Activated T-cell treated with anti-CD3 and anti-CD28 coated beads, Interleukin-2, amount 50 U/mL, for 1 hour (primary cell): ENCODE measurements at places on chromosomes 12 and 14.

DNA sequence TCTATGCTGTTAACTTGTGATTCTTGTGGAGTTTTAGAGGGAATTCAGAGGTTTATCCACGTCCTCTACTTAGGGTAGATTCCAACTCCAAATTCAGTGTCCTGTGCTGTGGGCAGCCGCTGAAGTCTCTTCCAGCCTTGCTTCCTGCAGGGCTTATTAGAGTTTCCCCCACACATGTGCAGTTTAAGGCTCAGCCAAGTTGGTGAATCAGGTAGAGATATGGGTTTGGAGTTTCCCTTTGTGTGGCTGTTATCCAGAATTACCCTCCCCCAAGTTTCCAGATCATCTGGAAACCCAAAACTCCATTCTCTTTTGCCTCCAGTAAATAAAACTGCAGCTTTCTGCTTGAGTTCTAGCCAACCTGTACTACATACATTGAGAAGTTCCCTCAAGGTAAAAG is 853.7 kb downstream of the GALC start:
- no peak for DNase-seq

DNA sequence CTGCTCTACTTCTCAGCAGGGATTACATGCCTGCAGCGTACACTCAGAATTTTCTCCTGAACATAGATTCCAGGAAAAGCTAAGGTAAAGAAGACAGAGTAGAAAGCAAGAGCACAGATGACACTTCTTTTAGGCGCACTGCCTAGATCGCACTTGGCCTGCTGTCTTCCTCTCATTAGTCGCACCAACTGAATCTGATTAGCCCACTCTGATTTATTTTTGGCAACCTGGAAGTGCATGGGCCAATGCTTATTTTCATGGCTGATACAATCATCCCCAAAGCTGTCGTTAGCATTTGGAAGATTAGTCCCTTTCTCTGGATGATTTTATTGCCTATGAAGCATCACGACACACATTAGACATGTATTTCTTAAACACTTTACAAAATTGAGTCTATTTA is 152.5 kb downstream of the PTPRO start:
- no peak for DNase-seq

- no peak for DNase-seq
Observed at GRCh38 chr14:94322648-94323570, at the start of gene SERPINA6. Gene SERPINA6 (minus strand): TSS chr14:94323336. CDS start chr14:94314648, 8,688 bp downstream.

DNA sequence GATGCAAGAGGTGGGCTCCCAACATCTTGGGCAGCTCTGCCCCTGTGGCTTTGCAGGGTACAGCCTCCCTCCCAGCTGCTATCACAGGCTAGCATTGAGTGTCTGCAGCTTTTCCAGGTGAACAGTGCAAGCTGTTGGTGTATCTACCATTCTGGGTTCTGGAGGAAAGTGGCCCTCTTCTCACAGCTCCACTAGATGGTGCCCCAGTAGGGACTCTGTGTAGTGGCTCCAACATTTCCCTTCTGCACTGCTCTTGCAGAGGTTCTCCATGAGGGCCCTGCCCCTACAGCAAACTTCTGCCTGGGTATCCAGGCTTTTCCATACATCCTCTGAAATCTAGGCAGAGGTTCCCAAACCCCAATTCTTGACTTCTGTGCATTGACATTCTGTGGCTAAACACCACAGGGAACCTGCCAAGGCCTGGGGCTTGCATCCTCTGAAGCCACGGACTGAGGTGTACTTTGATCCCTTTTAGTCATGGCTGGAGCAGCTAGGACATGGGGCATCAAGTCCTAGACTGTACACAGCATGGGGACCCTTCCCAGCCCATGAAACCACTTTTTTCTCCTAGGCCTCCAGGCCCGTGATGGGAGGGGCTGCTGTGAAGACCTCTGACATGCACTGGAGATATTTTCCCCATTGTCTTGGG is 24.0 kb upstream of the SLC38A1 start:
- DNase-seq: no peak

DNA sequence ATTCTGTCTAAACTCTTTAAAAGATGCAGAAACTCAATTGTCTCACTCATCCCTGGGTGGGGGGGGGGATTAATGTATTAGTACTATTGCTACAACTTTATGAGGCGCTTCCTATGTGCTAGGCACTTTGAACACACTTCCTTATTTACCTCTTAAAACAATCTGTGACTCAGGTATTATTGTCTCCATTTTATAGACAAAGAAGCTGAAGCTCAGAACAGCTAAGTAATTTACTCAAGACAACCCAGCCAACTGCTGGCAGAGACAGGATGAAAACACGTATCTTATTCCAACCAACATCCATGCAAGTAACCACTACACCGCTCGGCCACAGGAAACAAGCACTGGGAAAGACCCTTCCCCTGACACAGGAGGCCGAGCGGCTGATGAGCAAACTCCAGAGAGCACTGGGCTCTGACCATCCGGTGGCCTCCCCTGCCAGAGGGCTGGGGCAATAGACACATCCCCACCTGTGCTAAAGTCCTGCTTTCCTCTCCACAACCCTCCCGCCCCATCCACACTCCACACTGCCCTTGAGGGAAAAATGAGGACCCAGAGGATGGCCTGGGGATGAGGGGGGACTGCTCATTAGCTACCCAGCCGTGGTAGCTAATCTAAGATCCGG is 244.2 kb downstream of the DPF3 start:
- DNase-seq: no peak

DNA sequence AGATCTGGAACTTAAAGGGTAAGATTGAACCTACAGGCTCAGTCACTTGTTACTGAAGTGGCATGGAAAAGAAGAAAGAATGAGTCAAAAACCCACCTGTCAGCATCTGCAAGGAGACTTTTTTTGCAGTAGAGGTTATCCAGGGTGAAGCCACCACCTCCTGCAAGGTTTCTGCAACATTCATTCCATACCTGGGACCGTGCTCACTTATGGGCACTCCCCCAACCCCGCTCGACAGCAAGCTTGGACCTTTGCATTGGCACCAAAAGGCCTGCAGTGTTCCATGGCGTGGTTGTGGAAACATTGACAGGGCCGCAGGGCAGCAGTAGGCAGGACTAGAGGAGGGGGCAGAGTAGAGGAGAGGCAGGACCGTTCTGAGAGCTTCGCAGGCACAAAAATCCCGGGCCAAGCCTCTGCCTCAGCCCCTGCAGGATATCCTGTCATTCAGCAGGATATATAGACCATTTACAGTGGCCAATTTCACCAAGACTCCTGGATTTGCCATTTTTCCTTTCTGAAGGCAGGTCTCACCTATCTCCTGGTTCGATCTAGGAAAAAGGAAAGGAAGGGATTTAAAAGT is at the start of gene STAB2:
TSS of gene STAB2 (plus strand) at position 483 of the 580 bp plus-strand sequence. CDS start 204 bp downstream, outside the sequence.
- no peak for DNase-seq

- DNase-seq: no peak
Observed at GRCh38 chr14:106840258-106840657, 1313.9 kb downstream of the TMEM121 start.

GRCh38 chr14:42517806-42518500 is 911.3 kb downstream of the LRFN5 start:
- DNase-seq: no peak

GRCh38 chr14:97618917-97619690 is 821.9 kb downstream of the VRK1 start:
- no peak for DNase-seq

DNA sequence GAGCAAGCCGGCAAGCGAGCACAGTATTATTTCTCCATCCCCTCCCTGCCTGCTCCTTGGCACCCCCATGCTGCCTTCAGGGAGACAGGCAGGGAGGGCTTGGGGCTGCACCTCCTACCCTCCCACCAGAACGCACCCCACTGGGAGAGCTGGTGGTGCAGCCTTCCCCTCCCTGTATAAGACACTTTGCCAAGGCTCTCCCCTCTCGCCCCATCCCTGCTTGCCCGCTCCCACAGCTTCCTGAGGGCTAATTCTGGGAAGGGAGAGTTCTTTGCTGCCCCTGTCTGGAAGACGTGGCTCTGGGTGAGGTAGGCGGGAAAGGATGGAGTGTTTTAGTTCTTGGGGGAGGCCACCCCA is 3.9 kb upstream of the NXPH4 start:
- DNase-seq: no peak

DNA sequence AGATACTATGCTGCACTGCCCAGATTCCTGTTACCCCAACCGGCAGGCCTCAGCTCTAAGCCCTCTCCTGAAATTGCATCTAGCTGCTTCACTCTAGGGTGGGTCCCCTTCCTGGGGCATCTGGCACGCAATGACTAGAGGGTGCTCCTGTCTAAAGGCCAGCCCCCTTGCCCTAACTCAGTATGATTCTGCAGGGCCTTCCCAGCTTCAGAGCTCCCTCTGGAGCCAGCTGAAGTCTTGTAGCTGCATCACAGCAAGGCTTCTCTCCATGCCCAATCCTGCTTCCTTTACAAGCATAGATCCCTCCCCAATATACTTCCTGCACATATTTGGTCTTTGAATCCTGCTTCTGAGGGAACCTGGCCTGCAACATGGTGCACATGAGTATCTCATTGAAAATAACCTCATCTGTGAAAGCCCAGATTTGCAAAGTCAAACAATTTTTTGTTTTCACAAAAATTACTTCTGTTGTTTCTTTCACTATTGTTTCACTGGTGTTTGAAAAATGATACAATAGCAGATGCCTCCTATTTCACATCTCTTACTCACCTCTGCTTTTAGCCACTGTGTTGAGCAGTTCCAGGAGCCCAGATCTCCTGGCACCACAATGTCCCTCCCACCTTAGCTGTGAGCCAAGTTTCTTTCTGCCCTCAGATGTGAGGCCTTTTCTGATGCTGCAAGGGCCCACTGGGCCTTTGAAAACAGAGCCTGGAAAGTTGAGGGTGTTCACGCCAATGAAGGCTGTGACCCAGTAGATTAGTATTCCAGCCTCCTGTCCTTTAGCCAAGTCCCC is 169.5 kb upstream of the EGLN3 start:
- no peak for DNase-seq

DNA sequence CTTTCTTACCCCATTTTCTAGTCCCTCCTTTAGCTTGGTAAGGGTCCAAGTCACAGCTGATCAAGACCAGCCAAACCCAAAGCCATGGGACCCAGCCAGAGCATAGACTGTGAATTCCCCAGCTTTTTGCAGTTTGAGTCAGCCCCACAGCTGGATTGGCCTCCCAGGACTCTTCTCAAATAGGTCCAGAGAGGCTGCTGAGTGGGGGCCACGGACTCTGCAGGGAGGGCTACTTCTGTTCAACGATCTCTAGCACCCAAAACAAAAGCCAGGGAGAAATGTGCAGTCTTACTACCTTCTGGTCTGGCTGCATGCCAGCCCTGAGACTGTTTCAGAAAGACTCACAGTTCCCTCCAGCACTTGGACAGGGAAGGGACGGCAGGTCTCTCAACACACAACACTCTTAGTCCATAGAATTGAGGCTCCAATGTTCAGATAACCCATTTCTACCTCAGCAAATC is 1.6 kb downstream of the VDR start:
- DNase-seq: no peak

- no peak for DNase-seq
Observed at GRCh38 chr12:118304093-118304492, 68.6 kb downstream of the TAOK3 start.

GRCh38 chr12:127455347-127456265 is 811.4 kb upstream of the TMEM132C start:
- no peak for DNase-seq

GRCh38 chr12:31687101-31687527 is 27.6 kb downstream of the ETFBKMT start:
- no peak for DNase-seq

GRCh38 chr12:69934011-69934410 is 109.0 kb downstream of the MYRFL start:
- no peak for DNase-seq

DNA sequence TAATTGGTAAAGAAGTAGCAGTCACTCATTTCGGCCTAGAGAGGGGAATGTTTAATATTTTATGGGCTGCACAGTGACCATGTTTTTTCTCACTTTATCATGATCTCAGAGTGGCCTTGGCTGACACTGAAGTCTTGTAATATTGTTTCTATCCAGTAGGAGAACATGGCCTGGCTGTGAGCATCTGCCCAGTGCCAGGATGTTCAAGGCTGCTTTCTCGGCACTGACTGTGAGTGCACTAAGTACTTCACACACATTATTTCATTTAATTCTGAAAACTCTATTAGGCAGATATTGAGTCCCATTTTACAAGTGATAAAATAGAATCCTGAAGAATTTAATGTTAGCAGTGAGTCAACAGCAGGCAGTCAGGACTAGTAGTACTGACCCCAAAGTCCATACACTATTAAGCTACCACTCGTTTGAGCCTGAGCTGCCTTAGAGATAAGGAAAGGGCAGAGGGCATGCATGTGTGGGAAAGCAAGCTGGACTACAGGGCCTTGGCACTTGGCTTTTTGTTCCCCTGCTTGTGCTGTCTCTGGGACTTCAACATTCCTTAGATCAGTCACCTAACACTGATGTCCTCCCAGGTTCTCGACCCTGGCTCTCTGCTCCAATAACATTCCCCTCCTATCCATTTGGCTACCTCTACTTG is 42.2 kb upstream of the APPL2 start:
- no peak for DNase-seq

- no peak for DNase-seq
Observed at GRCh38 chr14:50798048-50798421, 32.9 kb downstream of the NIN start.

- DNase-seq: no peak
Observed at GRCh38 chr14:20706657-20707355, 18.2 kb downstream of the ANG start.

DNA sequence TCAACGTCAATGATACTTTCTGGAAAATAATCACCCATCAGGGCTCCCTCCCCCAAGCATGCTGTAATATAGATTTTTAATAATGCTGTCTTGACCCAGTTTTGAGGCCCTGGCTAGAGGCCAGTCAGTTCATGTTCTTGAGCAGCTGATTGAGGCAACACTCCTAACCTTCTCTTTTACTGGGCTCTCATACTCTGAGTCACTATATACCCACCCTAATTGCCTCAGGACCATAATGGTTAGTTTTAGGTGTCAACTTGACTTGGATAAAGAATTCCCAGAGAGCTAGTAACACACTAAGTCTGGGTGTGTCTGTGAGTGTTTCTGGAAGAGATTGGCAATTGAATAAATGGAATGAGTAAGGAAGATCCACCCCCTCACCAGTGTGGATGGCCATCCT is 527.0 kb upstream of the ATP2B1 start:
- DNase-seq: no peak

DNA sequence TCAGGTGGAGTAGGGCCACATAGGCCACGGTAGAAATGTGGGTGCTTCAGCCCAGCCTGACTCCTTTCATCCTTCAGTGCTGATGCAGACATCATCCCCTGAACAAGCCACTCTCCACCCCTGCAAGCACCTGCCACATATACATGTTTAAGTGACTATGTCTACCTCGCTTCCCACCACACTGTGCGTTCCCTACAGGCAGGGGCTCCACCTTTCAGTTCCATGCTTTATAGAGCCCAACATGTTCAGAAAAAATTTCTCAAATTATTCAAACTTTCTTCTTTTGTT is 11.6 kb downstream of the SLC7A7 start:
- DNase-seq: no peak
